Hematopoietic multipotent progenitor cell treated with erythropoietin and hydrocortisone succinate and interleukin-3 and kit ligand, for 15 days (in vitro differentiated cells): ENCODE measurements at places on chromosomes 5 and 9.

DNA sequence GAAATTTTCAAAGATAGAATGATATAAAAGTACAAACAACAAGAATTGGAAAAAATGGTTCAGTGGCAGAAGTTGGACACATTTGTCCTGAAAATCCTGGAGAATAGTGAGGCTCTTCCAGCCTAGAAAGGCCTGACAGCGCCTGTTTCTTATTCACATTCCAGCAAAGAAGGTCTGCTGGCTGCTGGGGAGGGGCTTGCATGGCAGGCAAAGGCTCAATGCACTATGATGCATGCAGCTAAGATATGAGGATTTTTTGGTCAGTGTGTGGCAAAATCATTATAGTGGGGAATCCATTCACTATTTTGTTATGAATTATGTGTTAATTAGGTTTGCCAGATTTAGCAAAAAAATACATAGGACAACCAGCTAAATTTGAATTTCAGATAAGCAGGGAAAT is 243.9 kb upstream of the SLC30A5 start:
- DNase-seq, result no peak

- no peak for DNase-seq
Observed at GRCh38 chr5:51380603-51381207, 2.5 kb upstream of the ISL1 start.

- no peak for DNase-seq
Observed at GRCh38 chr9:134335486-134336220, 9.4 kb downstream of the RXRA start.

DNA sequence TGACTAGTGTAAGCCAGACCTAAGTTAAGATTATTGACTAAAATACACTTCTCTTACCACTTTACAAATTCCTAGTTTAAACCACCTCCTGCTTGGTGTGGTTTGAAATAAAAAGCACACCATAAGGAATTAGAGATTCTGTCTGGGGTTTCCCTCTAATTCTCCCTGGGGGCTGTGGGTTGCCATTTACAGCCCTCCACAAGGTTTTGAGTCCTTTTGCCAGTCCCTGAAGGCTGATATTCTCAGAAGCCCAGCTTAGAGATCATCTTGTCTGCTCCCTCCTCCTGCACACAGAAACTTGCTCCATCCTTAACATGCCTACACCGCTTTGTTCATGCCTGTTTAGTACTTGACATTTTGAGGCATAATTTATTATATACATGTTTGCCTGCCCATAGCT is 7.2 kb upstream of the LMNB1 start:
- DNase-seq, result no peak

- DNase-seq, result no peak
Observed at GRCh38 chr5:90855296-90856010, 296.9 kb downstream of the ADGRV1 start.
